ENCODE measurements at places on chromosomes 3 and 15.

- H3K4me1 ChIP-seq = peaks cover 2% of the 10 kb centered on the region
- H3K4me3 ChIP-seq = no peak overlapping the region
- H3K27me3 ChIP-seq = peaks cover 13% of the 10 kb centered on the region
- H3K27ac ChIP-seq = no peak overlapping the region
- DNase-seq = no peak
These were observed 226.5 kb downstream of the XXYLT1 start for GRCh38 chr3:195044411-195044810.

DNA sequence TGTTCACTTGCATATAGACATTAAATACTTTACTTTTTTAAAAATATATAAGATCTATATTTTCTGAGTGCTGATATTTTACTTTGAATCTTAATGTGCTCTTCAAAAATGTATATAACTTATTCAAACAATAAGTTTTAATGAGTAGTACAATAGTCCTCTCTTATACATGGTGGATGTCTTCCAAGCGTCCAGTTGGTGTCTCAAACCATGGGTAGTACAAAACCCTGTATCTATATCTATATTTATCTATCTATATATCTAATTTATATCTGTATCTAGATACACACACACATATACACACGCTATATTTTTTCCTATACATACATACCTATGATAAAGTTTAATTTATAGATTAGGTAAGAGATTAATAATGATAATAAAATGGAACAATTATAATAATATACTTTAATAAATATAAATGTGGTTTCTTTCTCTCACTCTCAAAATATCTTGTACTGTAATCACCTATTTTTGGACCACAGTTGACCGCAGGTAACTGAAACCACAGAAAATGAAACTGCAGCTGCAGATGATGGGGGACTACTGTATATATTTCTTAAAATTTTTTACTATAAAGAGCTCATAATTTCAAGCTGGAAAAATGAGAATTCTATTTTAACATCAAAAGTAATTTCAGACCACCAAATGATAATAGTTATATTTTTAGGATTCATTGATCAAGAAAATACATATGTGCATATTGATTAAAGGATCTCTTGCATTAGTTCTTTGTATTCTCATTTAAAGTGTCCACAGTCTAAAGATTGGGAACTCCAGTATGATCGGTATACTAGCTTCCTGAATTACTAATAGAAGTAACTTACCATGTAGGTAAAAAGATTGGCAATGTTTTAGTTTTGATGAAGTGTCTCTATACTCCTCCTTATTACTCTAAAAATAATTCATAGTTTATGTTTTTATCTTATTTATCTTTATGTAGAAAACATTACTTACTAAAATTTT is 215.1 kb upstream of the MLF1 start:
- no peaks in the 10 kb centered on the region for H3K4me1 ChIP-seq
- H3K27ac ChIP-seq = no peak overlapping the region
- H3K36me3 ChIP-seq = no peaks in the 10 kb centered on the region
- no peak overlapping the region for H3K4me3 ChIP-seq

DNA sequence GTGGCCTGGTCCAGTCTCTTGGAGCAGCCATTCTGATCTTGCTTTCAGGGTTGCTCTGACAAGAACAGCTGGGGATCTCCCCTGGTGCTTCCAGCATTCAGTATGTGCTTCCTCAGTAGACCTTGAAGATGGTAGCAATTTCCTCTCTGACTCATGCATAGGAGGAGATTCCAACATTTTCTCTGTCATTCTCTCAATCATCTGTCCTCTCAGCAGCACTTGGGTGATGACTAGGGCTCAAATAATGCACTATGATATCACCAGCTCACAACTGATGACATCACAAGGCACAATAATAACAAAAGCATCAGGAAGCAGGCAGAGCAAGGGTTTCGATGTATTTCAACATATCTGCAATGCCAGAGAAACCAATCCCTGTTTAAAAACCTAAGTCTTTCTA is 52.7 kb downstream of the NFKBIZ start:
- H3K27me3 ChIP-seq = no peaks in the 10 kb centered on the region
- H3K36me3 ChIP-seq = no peaks in the 10 kb centered on the region
- no peak for DNase-seq
- no peak overlapping the region for H3K27ac ChIP-seq

DNA sequence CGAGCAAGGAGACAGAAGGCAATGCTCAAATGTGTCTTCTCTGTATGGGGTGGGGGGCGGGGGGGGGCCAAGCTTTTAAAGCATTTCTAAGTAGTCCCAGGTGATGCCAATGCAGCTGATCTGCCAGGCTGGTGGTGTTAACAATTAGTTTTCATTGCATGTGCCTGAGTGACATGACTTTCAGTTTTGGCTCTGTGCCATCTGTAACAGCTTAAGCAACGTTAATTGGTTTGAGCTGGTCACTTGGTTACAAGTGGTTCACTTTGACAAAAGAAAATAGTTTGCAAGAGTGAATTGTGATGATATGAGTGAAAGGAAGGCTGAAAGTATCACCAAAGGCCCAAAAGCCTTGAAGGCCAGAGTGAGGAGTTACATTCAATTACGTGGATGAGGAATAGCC is 26.4 kb upstream of the LRIG1 start:
- no peak overlapping the region for H3K4me3 ChIP-seq
- peaks cover 7% of the 10 kb centered on the region for H3K27me3 ChIP-seq
- no peak overlapping the region for H3K27ac ChIP-seq
- H3K4me1 ChIP-seq = no peaks in the 10 kb centered on the region

DNA sequence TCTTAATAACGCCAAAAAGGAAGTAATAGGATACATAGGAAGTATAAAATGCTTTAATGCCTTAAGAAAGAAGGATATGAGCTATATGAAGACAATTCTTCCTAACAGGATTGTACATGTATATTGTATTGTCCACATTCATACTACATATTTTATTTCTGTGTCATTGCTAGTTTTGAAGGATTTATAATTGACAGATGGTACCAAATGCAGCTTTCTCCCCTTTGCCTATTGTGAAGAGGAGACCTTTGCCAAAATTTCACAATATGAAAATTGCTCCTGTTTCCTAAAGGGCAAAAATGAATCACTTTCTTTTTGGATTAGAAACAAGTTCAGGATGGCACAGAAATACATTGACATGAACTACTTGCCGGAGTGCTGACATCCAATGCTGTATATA is 34.8 kb upstream of the EOMES start:
- no peaks in the 10 kb centered on the region for H3K36me3 ChIP-seq
- H3K4me1 ChIP-seq = peaks cover 5% of the 10 kb centered on the region
- peaks cover 18% of the 10 kb centered on the region for H3K27me3 ChIP-seq
- no peak overlapping the region for H3K27ac ChIP-seq
- no peak for DNase-seq

Data from osteocyte (in vitro differentiated cells).